ENCODE measurements at places on chromosomes 6 and 20.

DNA sequence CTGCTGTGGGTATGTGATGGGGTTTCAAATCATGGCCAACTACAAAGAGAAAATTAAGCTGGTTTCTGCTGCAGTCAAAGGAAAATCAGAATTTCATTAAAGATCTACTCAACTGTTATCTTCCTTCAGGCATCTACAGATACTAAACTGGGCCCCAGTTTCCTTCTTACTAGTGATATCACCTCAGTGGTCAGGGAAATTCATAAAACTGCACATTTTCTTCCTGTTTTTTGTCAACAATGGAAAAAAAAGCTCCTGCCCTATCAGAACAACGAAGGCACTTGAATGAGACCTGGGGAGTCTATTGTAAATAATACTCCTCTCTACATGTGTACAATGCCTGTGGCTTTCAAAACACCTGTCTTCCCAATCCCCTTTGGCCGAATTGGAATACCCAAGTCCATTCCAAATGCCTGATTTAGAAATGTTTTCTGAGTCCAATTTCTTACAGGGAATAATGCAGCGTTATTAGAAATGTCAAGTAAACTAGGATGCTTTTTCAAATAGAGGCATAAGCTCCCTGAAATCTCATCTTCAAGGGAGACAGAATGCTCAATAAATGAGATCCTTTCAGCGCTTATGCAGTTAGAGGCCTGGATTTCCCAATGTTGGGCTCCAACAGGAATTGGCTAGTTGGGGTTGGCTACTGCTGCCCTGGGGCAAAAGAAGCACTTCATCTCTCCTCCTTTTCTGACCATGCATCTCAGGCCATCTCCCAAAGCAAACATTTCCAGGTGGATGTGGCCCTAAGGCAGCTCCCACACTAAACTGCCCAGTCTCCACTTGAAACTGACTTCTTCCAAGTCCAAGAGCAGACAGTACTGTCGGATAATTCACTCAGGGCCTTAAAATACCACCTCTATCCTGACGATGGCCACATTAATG lies 143.3 kb downstream of the NFATC2 start:
- DNase-seq = no peak

GRCh38 chr6:18742406-18742805 lies 355.3 kb downstream of the RNF144B start:
- DNase-seq = no peak

GRCh38 chr6:95128439-95128838 lies 448.9 kb upstream of the MANEA start:
- DNase-seq = no peak

DNA sequence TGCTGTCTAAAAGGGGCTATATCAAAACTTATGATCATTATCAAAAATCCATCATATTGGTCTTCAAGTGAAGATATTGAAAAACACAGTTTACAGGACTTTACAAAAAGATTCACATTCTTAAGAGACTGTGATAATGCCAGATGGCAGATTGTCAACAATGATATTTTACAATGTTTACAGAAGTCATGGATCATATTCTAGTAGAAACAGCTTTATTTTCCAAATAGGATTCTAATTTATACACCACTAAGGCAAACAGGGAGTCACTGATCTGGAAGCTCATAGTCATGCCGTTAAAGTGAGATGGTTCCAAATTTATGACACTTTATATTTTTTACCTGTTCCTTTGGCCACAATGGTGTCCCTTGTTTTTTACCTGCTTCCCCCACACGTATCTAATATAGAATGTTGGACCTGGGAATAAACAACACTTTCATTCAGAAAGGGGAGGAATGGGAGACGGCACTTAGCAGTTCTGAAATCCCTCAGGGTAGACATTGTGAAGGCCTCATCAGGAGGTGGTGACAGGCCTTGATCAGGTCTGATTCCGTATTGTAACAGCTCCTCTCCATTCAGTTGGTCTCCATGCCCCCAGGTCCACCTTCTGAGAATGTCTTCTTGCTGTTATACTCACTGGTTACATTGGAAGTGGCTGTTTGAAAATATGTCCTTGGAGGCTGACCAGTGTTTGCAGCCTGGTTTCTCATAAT lies 228.6 kb downstream of the ADGB start:
- no peak for DNase-seq

DNA sequence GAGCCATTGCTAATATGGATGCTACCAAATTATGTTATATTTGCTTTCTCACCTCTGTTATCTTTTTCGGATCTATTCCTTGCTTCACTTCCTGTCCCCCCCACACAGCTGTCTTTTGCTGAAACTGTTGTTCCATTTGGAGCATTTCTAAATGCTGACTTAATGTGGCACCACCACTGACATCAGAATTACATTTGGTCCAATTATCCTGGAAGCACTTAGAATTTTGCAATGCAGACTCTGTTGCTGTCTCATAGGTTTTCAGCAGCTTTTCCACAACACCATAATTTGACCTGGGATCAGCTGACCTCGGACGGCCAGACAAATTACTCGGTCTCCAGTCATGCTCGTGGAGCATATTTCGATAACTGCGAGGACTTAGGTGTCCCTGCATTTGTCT lies 12.8 kb downstream of the KIAA0408 start:
- DNase-seq = no peak

GRCh38 chr6:37038292-37039198 lies 33.1 kb downstream of the FGD2 start:
- no peak for DNase-seq

GRCh38 chr20:11922561-11922960 lies 4.9 kb downstream of the BTBD3 start:
- DNase-seq = no peak

- DNase-seq = no peak
Observed at GRCh38 chr6:137798261-137798660, 68.8 kb upstream of the TNFAIP3 start.

DNA sequence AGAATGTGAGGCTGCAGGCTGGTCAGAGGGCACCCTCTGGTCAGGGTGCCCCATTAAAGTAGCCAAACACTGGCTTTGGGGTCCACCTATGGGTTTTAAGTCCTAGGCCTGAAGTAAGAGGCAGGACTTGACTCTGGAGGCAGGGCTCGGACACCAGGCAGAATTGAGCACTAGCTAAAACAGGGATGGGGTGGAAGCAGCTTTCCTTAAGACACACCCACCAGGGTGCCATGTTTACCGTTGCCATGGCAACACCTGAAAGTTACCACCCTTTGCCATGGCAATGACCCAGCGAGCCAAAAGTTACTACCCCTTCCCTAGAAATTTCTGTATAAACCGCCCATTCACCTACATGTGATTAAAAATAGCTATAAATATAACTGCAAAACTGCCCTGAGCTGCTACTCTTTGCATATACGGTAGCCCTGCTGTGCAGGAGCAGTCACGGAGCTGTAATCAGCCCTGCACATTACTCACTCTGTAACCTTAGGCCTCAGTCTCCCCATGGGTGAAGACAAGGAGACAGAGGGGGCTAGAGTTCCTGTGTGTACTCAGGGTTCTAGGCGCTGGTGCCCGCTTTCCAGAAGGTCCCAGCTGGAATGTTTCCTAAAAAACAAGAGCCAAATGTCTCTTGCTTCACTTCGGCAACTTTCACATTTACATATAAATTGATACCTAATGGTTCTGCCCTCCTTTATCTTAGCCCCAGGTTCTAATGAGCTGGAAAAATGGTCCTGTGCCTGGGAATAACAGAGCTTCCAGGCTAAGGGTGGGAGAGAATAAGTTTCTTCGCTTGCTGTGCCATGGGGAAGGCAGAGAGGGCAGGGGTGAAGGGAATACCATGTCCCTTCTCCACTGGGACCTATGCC lies 27.2 kb upstream of the SRSF6 start:
- DNase-seq = no peak

DNA sequence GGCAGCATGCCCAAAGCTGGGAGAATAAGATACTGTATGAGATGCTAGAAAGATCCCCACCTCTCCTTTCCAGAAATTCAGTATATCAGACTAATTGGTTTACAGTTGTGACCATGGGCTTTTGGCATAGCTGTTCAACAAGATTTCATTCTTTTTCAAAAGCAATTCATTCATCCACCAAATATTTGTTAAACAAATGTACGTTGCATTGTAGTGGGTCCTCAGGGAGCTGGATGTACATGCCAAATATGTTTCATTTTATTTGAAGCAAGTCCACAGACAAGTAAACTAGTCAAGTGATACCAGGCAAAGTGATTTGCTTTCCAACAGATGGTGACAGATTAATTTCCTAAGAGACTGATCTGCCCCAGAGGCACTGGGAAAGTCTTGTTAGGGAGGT lies 85.8 kb upstream of the ESR1 start:
- no peak for DNase-seq

GRCh38 chr20:45924391-45925261 lies 9.9 kb upstream of the PCIF1 start:
- no peak for DNase-seq

DNA sequence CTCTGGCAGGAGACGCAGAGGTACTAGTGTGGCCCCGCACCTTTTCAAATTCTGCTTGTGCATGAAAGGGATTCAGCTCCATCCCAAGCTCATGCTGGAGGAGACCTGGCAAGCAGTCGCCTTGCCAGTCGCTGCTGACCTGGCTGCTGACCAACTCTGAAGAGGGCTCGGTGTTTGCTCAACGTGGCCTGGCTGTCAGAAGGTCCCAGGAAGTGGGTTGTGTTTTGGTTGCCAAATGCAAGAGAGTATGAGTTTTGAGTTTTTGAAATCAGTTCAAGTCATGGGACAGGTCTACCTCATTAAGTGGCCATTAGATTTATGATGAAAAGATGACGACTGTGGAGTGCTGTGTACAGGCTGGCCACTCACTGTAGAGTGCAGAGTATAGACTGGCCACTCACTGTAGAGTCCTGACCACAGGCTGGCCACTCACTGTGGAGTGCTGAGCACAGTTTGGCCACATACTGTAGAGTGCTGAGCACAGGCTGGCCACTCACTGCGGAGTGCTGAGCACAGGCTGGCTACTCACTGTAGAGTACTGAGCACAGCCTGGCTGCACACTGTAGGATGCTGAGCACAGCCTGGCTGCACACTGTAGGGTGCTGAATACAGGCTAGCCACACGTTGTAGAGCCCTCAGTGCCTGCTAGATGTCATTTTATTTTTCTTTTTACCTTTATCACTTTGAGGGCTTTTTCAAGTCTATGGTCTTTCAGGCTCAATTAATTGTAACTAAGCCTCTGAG lies 193.9 kb downstream of the ZNF217 start:
- DNase-seq = no peak

DNA sequence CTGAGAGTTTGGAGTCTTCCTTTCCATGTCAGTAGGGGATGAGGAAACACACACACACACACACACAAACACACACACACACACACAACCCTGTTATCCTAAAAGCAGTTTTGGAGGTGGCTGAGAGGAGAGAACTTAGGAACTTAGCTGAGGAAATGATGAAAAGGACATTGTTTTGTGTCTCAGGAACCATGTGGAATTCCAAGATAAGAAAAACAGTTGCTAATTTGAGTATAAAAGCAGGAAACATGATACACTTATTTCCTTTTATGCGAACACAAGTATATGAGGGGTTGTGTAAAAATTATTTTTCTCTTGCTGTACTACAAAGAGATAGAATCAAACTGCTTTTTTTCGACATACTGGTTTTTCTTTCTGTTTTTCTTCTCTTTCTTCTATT lies at the start of gene MYCT1:
TSS of gene MYCT1 (plus strand) at position 264 of the 400 bp plus-strand sequence. CDS start at position 270, 6 bp downstream.
- DNase-seq = no peak

DNA sequence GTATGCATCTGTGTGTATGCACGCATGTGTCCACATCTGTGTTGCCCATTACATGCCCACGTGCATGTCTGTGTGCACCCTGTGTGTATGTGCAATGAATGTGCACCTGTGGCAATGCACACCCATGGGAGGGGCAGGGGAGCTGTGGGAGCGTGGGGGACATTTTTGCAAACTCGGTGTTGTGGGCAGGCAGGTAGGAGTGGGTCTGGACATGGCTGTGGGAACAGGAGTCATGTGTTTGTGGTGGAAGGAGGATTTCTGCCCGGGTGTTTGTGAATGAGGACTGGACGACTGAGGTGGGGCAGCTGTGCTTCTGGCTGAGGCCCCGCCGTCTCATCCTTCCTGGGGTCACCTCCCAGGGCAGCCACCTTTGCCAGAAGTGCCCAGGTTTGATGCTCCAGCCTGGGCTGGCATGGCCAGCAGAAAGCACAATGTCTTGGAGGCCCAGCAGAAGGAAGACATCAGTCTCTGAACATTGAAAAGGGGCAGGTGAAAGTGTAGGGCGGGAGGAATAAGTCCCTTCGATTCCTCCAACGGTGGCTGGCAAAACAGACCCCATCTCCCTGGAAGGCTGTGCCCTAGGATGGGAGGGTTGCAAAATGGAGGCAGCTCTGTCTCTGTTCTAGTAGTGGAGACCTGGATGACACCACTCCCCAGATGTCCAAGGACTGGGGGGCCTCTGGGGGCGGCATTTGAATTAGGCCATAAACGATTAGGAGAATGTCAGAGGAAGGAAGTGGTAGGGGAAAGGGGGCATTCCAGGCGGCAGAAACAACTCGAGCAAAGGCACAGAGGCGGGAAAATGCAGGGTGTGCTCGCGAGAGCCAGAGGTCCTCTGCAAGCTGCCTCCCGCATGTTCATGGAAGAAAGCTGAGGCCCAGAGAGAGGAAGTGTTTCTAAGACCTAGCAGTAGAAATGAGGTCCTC lies 19.1 kb upstream of the ARMC12 start:
- no peak for DNase-seq

DNA sequence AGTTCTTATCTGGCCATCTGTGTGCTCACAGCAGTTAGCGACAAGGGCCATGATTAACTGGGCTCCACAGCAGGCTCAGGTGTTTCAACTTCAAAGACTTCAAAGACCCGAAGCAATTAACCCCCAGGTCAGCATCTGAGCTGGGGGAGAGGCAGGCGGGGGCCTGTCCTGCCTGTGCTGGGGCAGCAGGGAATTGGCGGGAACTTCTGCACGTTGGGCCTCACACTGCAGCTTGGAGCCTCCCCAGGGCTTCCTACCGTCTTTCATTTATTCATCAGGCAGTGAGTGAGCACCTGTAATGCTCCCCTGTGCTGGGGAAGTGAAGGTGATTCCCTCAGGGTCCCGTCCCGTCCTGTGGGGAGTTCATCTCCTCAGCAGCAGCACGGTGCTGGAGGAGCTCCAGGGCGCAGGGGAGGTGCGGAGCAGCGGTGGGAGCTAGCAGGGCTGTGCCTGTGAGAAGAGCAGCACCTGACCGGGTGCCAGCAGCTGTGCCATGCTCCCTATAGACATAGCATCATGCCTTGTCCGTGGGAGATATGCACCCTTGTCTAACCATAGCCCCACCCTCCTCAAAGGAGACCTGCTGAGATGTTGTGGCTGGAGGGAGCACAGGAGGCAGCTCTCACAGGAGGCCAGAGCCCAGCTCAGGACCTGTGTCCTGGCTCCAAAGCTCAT lies 51.8 kb upstream of the FRMD1 start:
- no peak for DNase-seq

Measured in CD4-positive, alpha-beta T cell treated with Interleukin-15 for 4 hours (primary cell).